ENCODE measurements at places on chromosomes 6 and 20.

DNA sequence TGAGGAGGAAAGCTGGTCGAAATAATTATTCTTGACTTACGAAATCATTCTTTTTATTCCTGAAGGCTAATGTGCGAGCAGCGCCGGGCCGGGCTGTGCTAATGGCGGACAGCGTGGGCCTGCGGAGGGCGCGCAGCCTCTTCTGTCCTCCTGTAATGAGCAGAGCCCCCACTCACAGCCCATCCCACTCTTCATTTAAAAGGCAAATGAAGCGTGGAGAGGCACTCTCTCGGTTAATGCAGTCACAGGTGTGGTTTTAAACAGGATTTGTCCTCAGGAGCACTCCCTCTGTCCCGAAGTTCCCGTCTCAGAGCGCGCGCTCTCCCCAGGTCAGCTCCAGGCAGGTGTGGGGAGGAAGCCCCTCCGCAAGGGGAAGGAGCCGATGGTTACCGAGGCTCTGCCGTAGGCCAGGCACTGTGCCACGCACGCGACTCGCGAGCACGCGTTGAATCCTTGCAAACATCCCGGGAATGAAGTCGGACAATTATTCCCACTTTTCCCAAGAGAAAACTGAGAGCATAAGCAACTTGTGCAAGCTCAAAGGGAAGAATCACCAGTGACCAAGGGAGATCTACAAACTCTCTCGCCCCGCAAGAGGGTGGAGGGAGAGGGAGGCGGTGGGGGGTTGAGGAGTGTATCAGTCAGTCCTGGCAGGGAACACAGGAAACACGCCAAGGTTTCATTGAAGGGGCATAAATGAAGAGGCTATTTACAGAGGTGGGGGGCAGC lies 35.5 kb upstream of the ZFAND3 start:
- DNase-seq: no peak

DNA sequence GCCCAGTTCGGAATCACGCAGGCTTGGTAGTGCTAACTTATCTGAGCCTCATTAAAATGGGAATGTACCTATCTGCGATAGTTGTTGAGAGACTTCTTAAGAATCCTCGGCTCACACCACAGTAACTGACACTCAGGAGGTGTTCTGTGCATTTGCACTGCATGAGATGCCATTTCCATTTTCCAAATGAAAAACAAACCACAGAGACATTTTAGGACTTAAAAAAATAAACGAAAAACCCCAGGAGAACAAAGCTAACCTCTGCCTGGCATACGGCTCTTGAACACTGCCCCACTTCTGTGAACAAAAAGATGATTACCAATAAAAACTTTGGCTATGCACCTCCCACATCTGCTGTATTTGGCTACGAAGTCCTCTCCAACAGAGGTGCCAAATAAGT lies 37.6 kb downstream of the BEND3 start:
- no peak for DNase-seq

DNA sequence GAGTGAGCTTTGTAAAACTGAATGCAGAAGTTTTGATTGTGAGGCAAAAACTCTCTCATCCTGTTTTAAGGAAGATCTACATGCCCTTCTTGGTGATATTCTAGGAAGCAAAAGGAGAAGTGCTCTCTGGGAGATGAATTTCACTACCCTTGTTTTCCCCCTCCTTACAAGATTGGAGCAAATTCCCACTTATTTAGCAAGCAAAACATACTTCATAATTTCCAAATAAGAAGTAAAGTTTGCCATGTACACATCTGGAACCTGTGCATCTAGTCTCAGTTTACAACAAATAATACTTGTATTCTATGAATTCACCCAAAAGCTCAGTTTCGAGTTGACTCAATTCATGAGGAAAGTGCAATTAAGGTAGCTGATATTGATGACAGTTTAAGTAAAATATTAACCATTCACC lies 27.6 kb upstream of the IFNGR1 start:
- no peak for DNase-seq

DNA sequence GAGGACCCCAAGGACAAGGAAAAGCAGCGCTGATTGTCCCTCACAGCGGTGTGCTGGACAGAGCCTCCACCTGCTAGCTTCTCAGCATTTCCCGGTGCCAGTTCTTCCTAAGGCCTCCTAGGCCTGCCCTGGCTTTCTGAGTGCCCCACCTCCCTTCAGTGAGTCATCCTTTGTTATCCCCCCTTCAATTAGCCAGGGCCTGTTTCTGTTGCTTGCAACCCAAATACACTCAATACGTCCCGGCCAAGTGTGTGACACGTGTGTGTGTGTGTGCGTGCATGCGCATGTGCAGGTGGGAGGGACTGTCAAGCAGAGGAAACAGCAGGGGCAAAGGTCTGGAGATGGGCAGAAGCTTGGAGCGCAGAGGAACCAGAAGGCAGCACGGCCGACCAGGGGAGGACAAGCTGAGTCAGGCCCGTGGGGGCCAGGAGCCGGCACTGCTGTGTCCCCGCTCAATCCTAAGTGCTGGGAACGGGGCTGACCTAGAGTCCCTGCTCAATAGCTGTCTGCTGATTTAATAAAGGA lies 159.8 kb downstream of the PREX1 start:
- no peak for DNase-seq

DNA sequence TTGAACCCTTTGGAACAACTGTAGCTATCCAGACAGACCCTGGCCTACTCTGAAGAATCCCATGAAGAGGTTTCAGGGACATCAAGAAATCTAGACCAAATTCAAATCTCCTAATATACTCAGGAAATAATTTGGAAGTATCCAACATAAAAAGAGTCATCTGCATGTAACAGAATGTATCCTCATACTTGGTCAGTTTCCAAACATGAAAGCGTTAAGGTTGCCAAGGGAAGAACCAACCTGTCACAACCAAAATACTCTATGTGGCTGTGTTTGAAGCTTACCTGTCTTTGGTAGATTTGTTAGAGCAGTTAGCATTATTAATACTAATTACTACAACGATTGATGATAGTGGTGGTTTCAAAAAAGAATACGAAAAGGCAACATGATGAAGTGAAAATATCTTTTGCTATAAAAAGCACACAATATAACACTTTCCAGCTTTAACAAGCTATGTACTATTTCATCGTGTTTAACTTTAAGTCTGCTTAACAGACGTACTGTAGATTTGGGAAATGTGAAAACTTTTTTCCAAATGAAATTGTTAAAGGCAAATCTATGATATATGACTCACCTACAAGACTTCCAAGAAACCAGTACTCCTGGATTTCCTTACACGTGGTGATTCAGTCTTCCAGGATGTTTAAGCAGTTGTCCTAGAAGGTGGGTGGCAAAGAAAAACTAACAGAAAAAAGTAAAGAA lies 46.6 kb upstream of the ENPP1 start:
- no peak for DNase-seq

DNA sequence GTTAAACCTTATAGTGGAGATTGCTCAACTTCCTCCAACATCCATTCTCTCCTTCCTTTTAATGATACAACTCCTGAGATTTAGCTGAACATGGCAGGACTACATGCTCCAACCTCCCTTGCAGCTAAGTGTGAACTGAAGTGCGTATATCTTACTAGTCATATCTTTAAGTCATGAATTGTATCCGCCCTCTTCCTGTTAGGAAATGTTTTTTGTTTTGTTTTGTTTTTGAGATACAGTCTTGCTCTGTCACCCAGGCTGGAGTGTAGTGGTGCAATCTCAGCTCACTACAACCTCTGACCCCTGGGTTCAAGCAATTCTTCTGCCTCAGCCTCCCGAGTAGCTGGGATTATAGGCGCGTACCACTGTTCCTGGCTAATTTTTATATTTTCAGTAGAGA lies 8.8 kb upstream of the OSTM1 start:
- DNase-seq: no peak

- no peak for DNase-seq
Observed at GRCh38 chr6:156559162-156559690, 218.0 kb upstream of the ARID1B start.

DNA sequence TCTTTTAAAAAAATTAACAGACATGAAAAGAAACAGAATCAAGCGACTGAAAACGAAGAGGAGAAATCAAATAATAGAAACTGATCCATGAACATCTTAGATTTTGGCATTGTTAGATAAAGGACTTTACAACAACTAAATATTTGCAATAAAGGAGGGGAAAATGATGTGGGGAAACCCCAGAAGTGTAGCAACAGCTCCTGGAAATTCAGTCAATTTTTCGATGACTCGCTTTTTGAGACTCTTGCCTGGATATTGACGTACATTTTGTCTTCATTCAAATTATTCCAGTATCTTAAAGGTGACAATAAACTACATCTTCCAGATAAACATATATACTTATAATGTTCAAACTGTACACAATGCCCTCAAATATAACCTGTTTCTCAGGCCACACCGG lies 44.1 kb downstream of the ADGB start:
- no peak for DNase-seq

DNA sequence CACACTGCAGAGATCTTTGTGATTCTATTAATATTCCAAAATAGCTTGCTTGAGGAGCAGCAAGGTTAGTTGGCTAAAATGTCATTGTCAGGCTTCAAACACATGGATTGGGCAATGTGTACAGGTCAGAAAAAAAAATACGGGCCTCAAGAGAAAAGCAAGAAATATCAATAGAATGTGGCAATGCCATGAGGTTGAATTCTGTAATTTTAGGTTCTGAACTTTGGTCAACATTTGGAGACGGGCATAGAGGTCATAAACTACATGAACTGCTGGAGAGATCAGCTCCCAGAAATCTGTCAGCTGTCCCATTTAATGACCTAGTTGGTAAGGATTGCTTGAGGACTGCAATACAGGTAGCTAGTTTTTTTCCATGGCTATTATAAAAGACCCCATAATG lies 445.8 kb downstream of the HTR1B start:
- no peak for DNase-seq

- DNase-seq: no peak
Observed at GRCh38 chr6:101662111-101662897, 268.8 kb downstream of the GRIK2 start.

DNA sequence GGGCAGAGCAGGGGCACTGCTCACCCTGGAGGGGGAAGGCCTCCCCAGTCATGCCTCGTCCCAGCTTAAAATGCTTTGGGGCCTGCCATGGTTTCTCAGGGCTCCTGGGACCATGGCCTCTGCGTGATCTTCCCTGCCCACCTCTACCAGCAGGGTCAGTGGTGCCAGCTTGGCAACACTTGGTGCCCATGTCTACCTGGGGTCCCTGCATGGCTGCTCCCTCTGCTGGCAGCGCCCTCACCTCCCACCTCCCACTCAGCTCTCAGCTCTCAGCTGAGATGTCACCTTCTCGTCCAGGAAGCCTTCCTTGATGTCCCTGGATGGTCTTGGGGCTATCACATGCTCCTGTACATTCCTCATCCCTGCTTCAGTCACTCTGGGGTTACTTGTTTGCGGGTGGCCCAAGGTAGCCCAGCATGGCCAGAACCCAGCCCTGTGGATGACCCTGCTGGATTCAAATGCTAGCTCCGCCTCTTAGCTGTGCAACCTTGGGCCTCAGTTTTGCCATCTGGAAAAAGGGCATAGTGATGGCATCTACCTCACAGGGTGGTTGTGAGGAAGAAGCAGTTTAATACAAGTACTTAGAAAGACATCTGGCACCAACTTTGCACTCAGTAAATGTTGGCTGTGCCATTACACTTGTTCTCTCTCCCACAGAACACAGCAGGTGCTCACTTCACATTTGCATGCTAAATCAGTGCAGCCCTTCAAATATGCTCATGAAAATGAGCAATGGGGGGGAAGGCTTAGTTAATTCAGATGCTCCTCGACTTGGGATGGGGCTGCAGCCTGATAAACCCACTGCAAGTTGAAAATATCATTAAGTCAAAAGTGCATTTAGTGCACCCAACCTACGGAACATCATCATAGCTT lies 53.5 kb upstream of the PTPN1 start:
- no peak for DNase-seq

GRCh38 chr6:134447423-134447822 lies 129.5 kb upstream of the SGK1 start:
- no peak for DNase-seq

DNA sequence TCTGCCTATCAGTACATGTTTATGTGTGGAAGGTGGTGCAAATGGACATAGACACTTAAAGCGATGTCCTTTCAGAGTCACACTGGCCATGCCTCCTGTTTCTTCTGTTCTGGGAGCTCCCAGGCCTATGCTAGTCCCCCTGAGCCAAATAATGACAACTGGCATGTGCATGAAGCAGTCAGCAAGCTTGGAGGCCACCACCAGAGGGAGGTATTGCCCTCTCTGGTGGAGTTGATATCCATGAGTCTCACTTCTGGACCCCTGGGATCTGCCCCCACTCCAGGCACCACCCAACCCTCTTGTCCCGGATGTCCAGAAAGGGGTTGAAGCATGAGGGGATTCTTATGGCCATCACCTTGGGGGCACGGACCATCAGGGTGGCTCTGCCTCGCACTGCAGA lies 172.2 kb downstream of the AIG1 start:
- DNase-seq: no peak

- DNase-seq: no peak
Observed at GRCh38 chr6:94026575-94026974, 607.2 kb upstream of the EPHA7 start.

GRCh38 chr20:37234254-37234581 lies 27.4 kb downstream of the GHRH start:
- DNase-seq: no peak

DNA sequence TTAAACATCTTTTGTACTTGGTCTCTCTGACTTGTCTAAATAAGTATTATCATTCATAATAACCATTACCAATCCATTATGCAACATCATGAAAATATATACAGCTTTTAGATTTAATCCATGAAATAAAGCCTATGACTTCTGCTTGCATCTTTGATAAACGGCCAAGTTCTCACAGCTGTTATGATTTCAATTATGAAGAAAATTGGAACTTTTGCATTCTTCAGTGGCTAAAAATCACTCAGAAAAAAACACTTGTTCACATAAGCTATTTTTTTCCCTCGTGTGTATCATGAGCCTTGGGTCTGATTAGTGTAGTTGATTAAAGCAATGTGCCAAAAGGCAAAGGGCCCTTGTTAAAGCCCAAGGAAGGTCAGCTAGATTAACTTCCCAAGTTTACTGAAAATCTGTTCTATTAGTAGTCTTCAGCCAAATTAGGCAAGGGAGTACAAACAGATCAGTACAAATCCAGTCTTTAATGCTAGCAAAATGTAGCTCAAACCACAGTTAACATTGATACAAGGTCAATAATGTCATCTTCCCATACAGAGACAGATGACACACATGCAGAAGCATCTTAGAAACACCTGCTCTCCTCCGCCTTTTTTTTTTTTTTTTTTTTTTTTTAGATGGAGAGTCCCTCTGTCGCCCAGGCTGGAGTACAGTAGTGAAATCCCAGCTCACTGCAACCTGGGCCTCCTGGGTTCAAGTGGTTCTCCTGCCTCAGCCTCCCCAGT lies 69.9 kb downstream of the SGK1 start:
- no peak for DNase-seq

DNA sequence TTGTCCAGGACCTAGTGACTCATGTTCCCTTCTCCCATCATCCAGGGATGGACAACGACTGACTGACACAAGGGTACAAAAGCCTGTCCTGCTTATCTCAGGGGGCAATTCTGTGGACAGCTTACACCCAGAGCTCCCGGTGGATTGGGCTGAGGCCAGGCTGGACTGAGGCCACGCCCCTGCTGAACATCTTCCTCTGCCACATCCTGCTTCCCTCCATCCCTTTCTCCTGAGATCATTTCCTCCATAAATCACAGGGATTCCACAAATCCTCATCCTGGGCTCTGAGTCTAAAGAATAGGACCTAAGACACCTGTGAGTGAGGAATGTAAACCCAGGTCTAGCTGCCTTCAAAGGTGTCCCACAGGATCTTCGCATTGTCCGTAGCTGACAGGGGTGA lies 30.4 kb upstream of the RNF24 start:
- DNase-seq: no peak

GRCh38 chr6:12941422-12941821 lies 224.9 kb downstream of the PHACTR1 start:
- no peak for DNase-seq
